ENCODE measurements at places on chromosomes 13 and 19.

GRCh38 chr19:28985201-28985600, 227.8 kb downstream of the UQCRFS1 start:
- no peak for DNase-seq

DNA sequence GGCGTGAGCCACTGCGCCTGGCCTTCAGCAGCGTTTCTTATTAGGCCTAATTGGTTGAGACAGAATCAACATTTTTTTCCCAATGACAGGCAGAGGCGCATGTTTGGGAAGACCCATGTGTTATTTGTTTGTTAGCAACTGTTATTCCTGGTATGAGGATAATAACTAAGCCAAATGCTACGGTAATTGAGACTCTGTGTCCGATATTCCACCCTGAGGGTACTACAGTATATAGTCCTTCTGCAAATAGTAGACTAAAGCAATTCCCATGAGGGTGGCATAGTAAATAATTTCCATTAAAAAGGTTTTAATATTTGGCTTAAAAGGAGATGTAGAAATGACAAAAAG, 18.4 kb upstream of the CCL25 start:
- no peak for DNase-seq

GRCh38 chr13:45194081-45194939, 6.5 kb downstream of the KCTD4 start:
- DNase-seq, result no peak

DNA sequence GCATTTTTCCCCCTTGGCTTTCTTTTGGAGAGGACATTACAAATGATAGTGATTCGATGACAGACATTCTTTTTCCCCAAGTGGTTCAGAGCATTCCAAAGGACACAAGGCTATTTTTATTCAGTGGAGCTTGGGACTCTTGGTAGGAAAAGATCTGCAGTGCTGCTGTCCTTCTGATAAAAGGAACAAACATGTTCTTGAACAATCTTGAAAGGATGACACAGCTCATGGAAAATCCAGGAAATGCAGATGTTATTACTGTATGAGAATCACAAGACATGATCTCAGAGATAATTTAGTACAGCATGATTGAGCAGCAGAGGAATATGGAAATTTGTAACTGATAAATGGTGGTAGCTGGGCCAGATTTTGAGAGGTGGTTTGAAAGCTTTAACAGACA, 96.2 kb upstream of the RFC3 start:
- no peak for DNase-seq

- DNase-seq, result no peak
Observed at GRCh38 chr19:36891768-36892357, 24.2 kb downstream of the ZNF829 start.

DNA sequence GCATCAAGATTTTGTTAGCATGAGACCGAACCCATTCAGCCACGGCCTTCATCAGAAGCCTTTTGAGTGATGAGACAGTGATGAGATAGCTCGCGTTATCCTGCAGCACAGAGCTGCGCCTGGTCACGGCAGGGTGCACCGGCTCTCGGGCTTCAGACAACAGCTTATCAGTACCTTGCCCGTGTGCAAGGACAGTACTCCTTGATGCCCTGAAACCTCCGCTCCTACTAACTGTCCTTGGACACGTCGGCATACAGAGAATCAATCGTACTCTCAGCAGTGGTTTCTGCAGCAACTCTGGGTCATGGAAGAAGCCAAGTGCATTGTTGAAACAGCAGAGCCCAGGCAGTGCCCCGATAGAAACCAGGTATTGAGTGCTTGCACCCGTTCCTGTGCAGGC, 40.7 kb downstream of the IRS2 start:
- DNase-seq, result no peak

GRCh38 chr13:105678072-105678471, 857.4 kb downstream of the EFNB2 start:
- no peak for DNase-seq

DNA sequence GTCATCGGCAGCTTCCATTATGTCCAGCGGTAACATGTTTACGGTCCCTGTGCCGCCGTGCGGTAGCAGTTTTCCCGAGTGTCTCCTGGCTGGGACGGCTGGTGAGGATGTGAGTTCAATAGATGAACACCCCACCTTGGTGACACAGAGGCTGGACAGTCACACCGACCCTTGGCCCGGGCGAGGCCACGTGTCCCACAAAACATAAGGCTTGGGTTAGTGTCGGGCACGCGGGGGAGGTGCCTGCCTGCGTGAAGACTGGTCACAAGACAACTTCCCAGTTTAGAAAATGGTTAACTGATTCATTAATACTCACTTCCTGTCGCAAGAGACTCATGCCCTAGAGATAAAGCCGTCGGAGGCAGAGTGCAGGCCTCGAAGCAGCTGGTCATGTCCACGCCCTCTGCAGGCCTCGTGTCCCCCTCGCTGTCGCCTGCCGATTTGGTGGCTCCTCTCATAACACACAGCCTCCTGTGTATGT, 17.2 kb downstream of the RASA3 start:
- no peak for DNase-seq
